ENCODE measurements at places on chromosomes 12 and 14.

DNA sequence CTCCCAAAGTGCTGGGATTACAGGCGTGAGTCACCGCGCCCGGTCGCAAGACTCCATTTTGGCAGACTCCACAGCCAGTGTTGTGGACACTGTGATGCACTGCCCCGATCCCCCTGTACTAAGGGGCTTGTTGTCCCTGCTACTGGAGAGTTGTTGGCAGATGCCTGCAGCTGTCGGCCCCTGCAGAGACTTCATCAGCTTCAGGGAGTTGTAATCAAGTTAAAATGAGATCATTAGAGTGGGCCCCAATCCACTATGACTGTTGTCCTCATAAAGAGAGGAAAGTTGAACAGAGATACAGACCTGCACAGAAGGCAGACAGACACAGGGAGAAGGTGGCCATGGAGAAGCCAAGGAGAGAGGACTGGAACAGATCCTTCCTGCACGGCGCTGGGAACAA lies 23.7 kb upstream of the TUBA1A start:
- no peak for DNase-seq

DNA sequence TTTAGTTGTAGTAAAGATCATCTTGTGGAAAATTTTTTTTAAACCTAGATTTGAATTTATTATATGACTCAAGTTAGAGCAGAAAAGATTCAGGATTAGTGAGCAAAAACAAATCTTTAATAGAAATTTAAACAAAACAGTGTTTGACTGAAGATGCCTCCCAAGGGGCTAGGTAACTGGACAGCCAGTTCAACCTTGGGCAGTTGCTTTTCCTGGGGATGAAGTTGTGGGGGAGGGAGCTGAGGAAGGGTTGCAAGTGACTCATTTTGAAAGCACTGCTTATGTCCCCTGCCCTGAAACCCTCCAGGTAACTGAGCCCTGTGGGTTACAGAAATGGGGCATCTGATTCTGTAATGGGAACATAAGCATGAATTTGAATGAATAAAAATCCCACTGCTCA lies 13.1 kb downstream of the CFAP54 start:
- DNase-seq, result no peak

- DNase-seq, result peak; percentile 84
These were observed 1.7 kb downstream of the HECTD1 start for GRCh38 chr14:31205681-31206535.

GRCh38 chr12:119373001-119373400 lies 38.5 kb downstream of the CCDC60 start:
- DNase-seq, result no peak

GRCh38 chr14:32934073-32934880 lies 4.4 kb upstream of the NPAS3 start:
- DNase-seq, result peak; percentile 29

GRCh38 chr12:123354600-123354999 lies 10.0 kb downstream of the SBNO1 start:
- DNase-seq, result no peak

GRCh38 chr14:91303924-91304229 lies 59.4 kb upstream of the GPR68 start:
- no peak for DNase-seq

GRCh38 chr12:121804417-121805111 lies 755 bp downstream of the SETD1B start:
- DNase-seq, result peak; percentile 17

DNA sequence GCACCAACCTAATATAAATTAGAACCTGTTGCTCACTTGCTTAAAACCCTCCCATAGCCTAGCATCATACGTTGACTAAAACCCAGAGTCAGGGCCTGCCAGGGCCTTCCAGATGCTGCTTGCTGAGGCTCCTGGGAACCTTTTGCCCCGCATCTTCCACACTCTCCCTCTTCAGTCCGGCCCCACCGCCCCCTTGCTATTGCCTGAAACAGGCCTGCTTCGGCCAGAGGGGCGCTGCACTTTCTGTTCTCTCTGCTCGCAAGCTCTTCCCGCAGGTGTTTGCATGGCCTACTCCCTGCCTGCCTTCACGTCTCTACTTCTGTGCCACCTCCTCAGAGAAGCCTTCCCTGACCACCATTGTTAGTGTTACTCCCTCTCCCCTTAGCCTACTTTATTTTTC lies 13.7 kb upstream of the TCTN2 start:
- no peak for DNase-seq

DNA sequence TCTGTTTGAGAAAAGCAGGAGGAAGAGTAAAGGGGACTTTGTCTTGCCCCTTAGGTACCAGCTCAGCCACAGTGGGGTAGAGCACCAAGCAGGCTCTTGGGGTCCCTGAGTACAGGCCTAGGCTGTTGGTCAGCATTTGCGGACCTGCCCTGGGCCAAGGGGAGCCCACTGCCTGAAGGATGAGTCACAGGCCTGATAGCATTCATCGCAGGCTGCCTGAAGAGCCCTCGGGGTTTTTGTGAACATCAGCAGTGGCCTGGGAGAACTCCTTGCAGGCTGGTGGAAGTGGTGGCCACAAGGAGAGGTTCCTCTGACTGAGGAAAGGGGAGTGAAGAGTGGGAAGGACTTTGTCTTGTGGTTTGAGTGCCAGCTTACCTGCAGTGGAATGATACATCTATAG lies 25.0 kb upstream of the P2RX7 start:
- DNase-seq, result no peak

DNA sequence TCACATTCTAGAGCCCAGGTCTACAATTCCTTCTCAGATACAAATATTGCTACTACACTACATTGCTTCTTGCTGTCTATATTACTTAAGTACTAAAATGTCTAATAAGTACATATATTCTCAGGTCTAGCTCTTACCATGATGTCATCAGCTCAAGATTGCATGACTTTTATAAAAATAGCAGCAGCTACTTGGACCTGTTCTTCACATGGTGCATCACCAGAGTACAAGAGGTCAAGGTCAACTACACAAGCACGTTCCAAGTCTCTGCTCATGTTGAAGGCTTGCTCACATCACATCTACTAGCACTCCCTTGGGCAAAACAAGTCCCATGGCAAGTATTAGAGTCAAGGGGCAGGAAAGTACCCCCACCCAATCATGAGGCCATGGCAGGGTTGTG lies 465.6 kb downstream of the MED13L start:
- no peak for DNase-seq

DNA sequence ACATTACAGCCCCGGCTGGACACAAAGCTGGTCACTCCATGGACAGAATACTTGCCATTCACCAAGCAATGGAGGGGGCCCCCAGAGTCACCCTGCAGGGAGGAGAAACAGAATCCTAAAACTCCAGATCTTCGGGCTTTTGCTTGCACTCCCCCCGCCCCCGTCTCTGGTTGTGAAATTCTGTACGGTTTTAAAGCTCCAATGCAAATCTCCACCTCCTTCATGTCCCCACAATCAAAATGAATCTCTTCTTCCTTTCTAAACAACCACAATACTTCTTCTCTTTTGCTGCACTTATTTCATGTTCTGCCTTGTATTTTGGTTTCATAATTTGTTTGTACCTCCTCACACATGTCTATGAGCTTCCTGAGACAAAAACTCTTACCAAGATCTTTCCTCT lies 5.8 kb upstream of the BIN2 start:
- no peak for DNase-seq

GRCh38 chr14:95003099-95003960 lies 154.0 kb downstream of the DICER1 start:
- no peak for DNase-seq

DNA sequence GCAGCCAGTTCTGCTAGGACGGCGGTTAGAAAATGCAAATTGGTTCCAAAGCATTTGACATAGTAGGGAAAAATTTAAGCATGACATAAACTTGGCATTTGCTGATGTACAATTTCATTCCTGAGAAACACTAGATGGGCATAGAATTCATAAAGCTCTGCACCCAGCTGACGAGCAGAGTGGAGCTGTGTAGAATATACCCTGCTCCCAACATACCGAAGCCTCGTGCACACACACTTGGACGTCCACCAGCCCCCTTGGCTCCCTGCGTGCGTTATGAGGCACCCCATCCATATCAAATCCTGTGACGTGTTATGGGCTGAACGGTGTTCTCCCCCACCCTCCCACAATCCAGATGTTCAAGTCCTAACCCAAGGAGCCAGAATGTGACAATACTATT lies 65.4 kb downstream of the CLMN start:
- no peak for DNase-seq

DNA sequence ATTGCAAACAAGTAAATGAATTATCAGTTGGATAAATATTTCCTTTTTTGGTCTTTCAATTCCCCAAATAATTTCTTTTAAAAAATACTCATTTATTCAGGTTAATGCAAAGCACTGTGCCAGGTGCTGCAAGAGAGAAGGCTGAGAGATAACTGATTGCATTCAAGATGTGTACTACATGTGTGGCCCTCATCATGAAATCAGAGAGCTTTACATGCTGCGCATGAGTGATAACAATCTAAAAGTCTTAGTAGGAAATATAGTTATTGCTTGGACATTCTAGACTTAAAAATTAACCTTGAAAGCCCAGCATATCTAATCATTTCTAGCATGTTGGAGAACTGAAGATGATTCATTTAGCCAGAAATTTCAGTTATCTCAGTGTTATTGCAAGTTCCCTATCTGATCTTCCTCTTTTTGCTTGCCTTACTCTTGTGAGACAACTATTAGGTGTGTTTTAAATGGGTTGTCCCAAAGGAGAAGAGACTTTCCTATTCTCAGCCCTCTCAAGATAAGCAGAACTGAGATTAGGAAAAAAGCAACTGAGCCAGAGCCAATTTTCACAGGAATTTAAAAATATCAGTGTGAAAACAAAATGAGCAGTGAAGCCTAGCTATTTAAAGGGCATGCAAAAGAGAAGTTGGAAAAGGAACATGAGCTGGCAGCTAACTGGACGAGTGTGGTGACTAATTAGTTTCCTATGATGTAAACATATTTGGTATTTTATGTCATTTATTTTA lies 60.9 kb downstream of the PLEKHA5 start:
- DNase-seq, result no peak

- no peak for DNase-seq
These were observed 163.6 kb upstream of the BMP4 start for GRCh38 chr14:54120260-54120659.

DNA sequence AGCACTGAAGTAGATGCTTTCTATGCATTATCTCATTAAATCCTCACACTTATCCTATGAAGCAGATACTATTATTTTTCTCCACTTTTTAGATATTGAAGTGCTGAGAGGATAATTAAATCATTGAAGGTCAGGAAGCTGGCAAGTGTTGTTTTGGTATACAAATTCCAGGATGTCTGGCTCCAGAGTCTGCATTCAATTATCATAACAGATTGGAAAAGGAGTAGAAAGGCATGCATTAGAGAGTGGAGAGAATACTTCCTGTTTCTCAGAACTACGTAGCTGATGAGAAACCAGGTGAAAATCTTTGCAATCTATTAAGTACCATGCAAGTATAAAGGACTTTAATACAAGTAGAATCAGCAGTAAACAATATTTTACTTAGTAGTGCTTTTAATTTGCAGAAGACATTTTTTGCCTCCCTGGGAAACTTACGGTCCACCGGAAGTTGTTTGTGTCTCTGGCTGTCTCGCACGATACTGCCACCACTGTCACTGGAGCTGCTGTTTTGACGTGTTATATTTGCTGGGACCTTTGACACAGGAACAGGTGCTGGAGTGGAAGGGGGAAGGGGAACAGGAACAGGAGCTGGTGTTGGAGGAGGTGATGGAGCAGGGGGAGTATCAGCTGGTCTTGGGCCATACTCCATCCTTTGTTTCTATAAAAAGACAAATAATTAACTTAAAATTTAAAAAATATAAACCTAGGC lies 158.0 kb downstream of the EPS8 start:
- DNase-seq, result no peak

DNA sequence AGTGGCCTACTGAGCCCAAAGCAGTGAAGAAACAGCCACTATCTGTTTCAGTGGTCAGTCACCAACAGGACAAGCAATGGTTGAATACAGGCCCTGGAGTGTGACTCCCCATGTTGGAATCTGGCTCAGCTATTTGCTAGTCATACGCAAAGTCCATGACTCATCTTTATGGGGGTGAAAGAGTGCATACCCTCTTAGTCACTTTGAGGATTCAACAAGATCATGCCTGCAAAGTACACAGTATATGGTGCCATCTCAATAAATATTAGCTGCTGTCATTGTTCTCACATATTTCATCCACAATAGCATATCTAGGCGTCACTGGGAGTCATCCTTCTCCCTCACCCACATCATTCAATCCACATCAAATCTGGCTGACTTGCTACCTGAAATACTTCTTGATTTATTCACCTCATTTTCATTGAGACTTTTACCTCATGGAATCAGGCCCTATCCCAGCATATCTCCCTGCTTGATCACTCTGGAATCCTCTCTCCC lies 26.4 kb upstream of the STAB2 start:
- no peak for DNase-seq

DNA sequence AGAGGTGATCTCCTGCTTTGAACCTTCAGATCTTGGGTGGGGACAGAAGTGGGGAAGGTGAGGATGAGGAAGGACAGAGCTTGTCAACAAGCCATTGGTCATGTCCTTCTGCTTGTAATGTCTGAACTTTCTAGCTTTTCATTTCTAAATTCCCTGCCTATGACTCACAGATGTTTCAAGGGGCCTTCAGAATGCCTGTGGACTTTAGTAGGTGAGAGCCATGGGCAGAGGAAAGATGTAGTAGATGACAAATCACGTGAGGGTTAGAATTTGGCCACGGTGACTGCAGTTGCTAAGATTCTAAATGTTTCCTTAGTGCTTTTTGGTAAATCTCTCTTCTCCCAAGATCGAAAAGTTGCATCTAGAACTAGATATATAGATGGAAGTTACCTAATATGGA lies 18.7 kb upstream of the CREBL2 start:
- no peak for DNase-seq

- DNase-seq, result no peak
These were observed 86.8 kb downstream of the ADGRD1 start for GRCh38 chr12:131040491-131040890.

GRCh38 chr14:39452680-39453079 lies 20.4 kb upstream of the FBXO33 start:
- DNase-seq, result no peak

GRCh38 chr12:90250766-90251165 lies 542.1 kb upstream of the ATP2B1 start:
- DNase-seq, result no peak

DNA sequence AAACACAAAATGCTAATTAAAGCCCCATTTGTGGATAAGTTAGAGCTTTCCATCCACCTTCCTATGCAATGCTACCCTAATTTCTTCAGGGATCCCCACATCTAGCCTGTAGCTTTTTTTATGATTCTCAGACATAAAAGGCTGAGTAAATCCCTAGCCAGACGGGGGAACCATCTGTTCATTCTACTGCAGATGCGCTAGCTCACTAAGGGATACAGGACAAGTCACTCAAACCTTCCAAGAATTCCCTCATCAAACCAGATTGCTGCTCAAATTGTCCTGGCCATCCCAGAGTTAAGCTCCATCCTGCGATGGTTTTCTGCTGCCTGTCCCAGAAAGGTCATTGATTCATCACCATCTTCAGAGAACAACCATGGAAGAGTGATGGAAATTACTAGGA lies 56.7 kb downstream of the MYRFL start:
- DNase-seq, result peak; percentile 67

- DNase-seq, result no peak
These were observed 53.4 kb downstream of the ZFC3H1 start for GRCh38 chr12:71610031-71610795.

GRCh38 chr12:113845900-113846674 lies 120.0 kb downstream of the RBM19 start:
- no peak for DNase-seq

GRCh38 chr12:44507461-44507860 lies 368.7 kb downstream of the NELL2 start:
- DNase-seq, result peak; percentile 74

Data from NCI-H524 (cell line).